ENCODE measurements at places on chromosomes 11 and 22.

- no peak for DNase-seq
Measured at GRCh38 chr11:104645261-104646222, 252.7 kb downstream of the CASP12 start.

DNA sequence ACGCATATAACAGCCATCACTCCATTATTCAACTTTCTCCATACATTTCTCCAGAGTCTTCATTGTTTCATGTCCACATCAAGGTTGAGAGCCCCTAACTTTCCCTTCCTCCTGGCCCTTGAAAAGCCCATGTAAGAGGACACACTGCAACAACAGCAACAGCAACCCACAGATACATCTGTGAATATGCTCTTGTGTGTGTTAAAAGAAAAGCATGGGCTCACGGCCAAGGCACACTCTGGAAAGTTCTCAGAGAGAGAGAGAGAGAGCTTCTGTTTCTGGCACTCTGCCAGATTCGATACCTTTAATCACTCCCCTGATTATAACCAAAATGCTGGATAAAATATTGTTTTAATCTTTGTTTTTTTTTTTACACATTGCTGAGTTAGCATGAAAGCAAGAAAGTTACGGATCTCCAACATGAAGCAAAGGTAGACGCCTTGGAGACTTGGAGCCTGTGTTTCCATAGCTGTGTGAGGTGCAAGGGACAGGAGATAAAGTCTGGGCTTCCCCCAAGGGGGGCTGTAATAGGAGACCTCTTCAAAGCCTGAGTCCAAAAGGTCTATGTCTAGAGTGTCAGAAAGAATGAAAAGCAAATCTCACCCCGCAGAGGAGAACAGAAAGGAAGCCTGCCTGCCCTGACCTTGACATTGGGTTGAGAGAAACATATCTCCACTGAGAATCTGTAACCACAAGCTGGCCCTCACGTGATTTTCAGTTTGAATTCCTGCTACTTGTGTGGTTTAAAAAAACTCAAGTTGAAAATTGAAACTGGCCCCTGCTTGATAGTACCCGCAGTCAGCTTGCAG is 33.7 kb upstream of the MPPED1 start:
- DNase-seq: peak; percentile 13

GRCh38 chr11:101195294-101195693 is 65.7 kb upstream of the PGR start:
- no peak for DNase-seq

DNA sequence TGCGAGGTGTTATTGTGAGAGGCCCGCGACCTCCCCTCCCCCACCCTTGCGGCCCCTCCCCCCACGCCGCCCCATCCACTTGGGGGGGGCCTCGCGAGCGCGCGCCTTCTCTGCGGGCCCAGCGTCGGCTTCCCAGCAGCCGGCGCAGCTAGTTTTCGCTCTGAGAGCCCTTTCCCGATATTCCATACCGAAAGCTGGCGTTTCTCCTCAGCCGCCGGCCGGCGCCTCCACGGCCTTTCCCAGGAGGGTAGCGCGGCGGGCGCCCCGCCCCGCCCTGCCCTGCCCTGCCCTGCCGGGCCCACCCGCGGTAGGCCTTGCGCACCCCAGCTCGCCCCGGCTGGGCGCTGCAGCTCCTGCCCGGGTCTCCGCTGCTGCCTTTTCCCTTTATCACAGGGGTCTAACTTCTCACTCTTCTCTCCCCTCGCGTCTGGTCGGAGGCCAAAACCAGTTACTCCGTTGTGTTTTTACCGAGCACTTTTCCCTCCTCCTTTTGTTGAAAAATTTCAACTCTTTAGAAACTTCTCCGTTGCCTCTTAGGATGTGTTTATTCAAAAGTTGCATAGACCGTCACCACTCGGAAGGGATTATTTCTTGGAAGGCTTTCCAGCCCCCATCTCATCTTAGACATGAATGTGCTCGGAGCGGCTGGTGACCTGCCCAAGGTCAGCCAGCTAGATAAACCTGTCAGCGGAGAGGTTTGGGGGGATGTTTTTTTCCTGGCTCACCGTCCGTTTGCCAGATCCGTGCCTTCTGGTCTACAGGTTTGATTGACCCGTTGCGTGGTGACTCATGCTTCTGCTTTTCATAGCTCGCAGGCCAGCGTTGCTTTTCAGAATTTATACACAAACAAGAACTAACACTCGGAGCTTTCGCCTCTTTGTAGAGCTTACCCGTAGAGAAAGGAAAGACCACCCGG is 648 bp downstream of the PAFAH1B2 start:
- peak; percentile 72 for DNase-seq

DNA sequence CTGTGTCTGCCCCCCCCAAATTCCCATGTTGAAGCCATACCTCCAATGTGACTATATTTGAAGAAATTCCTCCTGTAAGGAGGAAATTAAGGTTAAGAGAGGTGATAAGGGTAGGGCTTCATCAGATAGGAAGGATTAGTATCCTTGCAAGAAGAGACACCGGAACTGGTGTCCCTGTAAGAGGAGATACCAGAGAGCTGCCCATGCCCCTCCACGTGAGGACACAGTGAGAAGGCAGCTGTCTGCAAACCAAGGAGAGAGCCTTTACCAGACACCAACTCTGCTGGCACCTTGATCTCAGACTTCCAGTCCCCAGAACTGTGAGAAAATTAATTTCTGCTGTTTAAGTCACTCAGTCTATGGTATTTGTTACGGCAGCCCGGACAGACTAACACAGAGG is 109.3 kb downstream of the ARFGAP2 start:
- no peak for DNase-seq

DNA sequence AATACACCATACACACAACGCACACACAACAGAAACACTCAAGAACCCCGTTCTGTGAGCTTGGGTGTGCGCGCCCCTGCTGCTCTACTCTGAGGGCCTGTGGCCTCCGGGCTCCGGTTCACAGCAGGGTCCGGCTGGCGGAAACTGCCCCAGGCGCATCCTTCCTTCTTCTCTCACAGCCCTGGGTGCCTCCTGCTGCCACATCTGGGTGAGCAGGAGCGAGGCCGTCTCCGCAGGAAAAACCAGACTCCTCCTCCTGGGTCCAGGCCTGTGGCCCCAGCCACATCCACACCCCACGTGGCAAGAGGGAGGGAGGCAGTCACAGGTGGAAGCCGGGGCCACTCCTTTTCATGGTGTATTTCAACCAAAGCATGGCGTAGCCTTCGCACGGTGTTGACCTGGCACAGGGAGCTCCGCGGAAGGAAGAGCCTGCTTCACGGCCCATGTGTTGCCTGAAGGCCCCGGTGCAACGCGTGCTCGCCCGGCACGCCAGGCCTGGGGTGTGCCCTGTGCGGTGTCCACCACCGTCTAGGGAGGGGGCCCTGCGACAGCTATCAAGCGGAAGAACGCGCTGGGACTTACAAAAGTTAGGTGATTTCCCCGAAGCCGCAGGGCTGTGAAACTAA is 1502.7 kb downstream of the TBC1D22A start:
- DNase-seq: no peak

- DNase-seq: no peak
Measured at GRCh38 chr11:72932132-72932570, 117.9 kb downstream of the ATG16L2 start.

DNA sequence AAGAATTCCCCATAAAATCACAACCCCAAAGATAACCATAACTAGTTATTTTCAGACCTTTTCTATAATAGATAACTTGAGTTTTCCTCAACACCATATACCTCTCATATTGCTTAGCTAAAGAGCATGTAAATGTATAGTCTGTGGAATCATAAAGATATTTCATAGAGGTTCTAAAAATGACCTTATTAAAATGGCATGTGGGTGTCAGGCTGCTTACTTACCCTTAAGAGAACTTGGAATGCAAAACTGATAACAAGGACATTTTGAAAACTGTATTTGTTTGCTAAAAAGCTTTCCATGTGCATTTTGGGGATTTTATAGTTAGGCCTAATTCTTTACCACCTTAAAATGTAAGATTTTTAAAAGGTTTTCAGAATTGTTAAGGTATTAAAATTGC is 4.7 kb downstream of the SIK2 start:
- no peak for DNase-seq

- no peak for DNase-seq
Measured at GRCh38 chr11:96062134-96062533, 138.2 kb upstream of the MTMR2 start.

All from SW480 (cell line).